T follicular helper cell (primary cell): ENCODE measurements at places on chromosomes 2 and 18.

- DNase-seq: no peak
These were observed 7.2 kb upstream of the PUM2 start for GRCh38 chr2:20357638-20358389.

GRCh38 chr2:29117636-29118303 is 2.6 kb downstream of the CLIP4 start:
- DNase-seq: no peak

DNA sequence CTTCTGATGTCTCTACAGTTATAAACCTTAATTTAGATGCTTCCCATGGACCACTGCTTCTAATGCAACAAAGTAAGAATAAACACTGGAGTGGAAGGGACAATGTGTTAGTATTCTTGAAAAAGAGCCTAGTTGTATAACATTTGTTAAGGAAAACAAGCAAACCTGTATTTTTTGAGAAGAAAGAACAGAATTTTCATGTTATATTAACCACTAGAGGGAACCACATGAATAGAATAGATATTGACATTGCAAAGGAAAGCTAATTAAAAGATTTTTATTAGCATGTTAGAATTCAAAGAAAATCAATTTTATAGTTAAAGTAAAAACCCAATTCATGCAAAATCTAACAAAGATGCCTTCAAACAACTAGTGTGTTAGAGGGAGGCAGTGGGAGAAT is 151.2 kb upstream of the BARD1 start:
- no peak for DNase-seq

- DNase-seq: no peak
These were observed 157.1 kb upstream of the CCDC150 start for GRCh38 chr2:196482119-196483065.

DNA sequence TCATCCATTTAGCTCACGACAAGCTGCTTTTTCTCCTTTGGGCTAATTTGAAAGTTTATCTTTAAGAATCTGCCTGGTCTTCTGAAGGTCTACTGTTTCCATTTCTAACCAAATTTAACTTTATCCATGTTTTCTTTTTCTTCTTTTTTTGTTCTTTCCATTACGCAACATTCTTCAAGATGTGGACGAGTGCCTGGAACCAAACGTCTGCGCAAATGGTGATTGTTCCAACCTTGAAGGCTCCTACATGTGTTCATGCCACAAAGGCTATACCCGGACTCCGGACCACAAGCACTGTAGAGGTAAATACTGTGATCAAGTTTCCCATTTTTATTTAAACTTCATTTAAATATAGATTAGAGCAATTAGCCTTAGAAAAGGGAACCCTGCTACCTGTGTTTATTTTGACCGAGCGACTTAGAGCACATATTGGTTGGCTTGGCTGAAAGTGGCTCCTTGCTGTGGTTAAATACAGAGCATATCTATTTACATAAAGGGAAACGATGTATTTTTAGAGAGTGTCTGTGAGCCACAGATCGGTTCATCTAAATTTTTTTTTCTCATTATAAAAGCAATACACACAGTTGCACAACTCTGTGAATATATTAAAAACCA is 183.4 kb upstream of the RASGRP3 start:
- no peak for DNase-seq

DNA sequence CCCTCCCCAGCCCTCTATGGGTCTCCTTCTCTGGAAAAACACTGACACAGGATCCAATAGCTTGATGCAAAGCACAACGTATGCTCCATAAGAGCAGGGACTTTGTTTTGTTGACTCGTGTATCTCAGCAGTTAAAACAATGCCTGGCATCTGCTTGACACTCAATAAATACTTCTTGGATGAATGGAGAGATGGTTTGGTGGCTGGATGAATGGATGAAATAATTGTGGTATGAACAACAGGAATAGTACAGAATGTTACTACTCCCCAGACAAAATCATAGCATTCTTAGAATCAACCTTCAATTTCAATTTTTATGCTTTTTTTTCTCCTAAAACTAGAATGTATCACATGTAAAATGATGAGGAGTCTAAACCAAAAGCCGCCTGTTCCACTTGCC is 57.4 kb downstream of the KCNE4 start:
- DNase-seq: no peak

DNA sequence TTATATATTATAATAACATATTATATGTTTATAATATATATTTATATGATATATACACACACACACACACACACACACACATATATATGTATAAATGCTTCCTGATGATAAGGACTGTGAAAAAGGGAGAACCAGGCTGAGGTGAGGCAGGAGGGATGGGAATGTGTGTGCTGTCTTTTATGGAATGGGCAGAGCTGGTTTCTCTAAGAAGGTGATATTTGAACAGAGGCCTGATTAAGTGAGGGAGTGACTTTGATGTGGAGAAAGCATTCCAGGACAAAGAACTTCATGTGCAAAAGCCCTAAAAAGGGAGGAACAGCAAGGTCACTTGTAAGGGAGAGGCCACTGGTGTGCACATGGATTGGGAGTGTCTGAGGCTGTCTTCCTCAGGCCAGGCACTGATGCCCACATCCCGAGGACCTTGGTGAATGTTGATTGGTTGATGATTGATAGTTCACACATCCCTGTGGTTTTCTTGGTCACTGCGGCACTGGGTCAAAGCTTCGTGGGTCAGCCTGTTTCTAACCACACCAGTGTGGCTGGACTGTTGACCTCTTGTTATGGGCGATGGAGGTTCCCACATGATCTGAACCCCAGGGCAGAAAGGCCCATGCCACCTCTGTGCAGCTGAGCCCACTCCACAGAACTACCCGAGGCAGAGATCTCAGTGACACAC is 196.9 kb downstream of the MYCN start:
- no peak for DNase-seq

DNA sequence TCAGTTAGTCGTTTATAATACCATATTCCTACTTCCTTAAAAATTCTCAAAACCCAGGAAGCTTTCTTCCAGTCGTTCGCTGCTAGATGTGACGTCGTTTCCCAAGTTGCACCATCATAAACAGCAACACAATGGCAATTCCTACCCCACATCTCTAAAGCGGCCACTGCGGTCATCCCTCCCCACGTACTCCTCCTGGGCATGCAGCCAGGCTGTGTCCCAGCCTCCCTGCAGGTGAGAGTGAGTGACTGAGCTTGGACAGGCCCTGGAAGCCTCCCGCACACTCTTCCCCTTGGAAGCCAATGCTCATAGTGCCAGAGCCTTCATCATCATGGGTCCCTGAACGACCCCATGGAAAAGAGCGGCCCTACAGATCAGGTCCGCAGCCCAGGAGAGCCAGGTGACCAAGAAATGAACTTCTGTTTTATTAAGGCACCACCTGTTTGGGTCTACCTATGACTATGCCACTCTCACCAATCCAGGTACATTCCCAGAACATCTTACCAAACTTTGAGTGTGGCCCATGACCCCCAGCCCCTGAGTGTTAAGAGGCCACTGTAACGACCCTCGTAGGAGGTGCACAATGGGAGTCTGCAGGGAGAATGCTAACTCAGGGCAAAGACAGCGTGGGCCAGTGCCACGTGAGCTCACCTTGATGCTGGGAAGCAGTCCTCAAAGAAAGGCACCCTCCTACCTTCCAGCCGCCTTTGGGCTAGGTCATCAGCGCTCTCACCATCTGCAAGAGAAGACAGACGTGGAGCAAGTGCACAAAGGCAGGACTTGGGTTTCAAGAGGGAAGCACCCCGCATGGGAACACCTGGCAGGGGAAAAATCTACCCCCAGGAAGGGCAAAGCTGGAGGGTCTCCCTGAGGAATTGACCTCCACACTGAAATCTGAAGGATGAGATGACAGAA is 74.7 kb upstream of the RAB6C start:
- DNase-seq: no peak

DNA sequence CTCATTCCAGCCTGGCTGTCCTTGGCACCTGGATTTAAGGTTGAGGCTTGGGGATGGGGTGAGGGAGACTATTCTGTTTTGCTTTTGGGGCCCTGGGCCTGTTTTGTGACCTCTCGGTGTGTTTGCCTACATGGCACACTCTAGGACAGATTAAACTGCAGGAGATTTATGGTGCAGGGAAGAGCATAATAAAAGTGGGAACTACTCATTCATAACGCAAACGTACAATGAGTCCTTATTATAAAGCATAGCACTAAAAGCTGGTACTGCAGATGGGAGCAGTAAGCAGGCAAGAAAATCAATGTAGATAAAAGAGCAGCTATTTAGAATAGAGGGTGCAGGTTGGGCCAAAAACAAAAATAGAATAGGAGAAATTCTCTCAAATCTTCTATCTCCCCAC is 238.4 kb downstream of the ACTR3 start:
- no peak for DNase-seq

DNA sequence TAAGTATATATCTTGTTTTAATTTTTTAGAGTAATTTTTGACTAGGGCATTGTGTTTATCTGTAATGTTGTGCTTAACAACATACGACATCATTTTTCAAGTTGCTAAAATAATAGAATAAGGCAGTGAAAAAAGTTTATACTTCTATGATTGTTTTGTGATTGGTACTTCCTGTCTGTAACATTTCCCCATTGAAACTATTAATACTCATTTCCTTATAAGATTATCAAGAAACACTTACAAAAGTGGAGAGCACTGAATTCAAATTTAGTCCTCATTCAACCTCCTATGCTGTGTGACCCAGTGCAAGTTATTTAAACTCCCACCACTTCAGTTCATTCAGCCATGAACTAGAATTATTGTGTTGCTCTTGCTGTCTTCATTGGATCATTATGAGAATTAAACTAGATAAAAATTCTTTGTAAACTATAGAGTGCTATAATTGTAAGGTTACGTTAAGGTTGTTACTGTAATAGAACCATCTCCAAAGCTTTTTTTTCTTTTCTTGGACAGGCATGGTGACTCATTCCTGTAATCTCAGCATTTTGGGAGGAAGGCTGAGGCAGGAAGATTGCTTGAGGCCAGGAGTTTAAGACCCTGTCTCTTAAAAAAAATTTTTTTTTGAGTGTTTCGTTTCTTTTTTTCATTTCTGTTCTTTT is 2.8 kb downstream of the ETAA1 start:
- DNase-seq: no peak
